ENCODE measurements at places on chromosomes 2 and 18. TPM values are rescaled to one million over a fixed set of nuclear protein-coding genes. Genes with fewer than 3 reads are reported as not detected.
A peak's percentile ranks its signal among the peaks of the same experiment; 100 is the strongest.

The ATAD2B gene
- total RNA-seq = 14.3 TPM

The CCDC141 gene
- total RNA-seq = 162 TPM

The MAB21L4 gene
- not detected for total RNA-seq

The UBE2F gene
- total RNA-seq = 61.0 TPM

The SGPP2 gene
- total RNA-seq = 1.0 TPM

The UGT1A10 gene
- not detected for total RNA-seq

The RAPGEF4 gene
- 12.6 TPM for total RNA-seq

The ABCB11 gene
- 0.03 TPM for total RNA-seq

The STK36 gene
- total RNA-seq = 9.0 TPM

The B3GNT7 gene
- total RNA-seq = 5.4 TPM

The DSEL gene
- 3.4 TPM for total RNA-seq

The SPATS2L gene
- total RNA-seq = 144 TPM

The HJURP gene
- total RNA-seq = not detected

The AOX1 gene
- 1.5 TPM for total RNA-seq

The RNF144A gene
- total RNA-seq = 11.7 TPM

The XPO1 gene
- 71.8 TPM for total RNA-seq

DNA sequence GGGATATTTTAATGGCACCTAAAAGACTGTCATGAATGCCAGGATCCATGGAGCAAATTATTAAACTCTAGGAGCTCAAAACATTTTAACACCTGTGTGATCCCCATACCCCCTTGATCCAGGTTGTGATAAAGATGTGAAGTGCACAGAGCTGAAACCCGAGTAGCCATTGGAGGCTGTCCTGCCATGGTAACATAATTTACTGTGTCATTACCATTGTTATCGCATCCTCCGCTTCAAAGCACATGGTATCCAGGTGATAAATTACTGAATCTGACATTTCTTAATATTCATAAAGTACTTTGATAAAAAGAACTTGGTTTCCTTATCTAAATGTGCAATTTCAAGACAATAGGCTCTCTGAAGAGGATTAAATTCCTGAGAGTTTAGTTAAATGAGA lies 109.3 kb downstream of the CHST9 start:
- no peak for DNase-seq

DNA sequence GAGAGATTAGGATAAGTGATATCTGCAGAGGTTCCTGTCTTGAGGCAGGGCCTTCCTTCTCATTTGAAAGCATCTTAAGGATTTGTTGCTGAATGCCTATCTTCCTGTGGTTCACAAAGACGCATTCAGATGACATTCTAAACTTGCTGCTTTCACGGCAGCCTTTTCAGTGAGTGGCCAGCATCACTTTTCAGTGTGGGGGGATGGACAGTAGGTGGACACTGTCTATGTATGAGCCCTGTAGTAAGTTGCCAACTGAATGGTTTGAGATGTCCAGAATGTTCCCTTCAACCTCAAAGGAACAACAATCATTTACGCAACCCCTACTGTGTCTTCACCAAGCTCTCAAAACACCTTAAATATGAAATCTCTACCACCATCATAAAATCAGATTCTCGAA lies 46.6 kb downstream of the SETBP1 start:
- no peak for DNase-seq

- DNase-seq = no peak
These were observed 1731.0 kb downstream of the SUCLG1 start for GRCh38 chr2:82728090-82728489.

DNA sequence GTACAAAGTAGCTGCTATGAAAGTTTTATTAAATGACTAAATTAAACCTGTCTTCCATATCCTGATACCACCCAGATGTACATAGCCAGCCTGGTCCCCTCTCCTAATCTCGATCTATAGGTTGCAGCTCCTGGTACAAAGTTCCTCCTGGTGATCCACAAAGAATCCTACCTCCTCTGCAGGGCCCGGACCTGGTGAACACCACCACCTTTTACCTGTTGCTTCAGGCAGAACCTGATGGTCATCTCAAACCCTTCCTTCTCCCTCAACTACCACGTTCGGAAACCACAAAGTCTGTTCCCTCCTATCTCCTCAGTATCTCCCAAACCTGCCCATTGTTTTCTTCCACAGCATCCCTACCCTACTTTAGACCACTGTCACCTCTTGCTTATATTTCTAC lies 15.5 kb downstream of the FOXI3 start:
- no peak for DNase-seq

DNA sequence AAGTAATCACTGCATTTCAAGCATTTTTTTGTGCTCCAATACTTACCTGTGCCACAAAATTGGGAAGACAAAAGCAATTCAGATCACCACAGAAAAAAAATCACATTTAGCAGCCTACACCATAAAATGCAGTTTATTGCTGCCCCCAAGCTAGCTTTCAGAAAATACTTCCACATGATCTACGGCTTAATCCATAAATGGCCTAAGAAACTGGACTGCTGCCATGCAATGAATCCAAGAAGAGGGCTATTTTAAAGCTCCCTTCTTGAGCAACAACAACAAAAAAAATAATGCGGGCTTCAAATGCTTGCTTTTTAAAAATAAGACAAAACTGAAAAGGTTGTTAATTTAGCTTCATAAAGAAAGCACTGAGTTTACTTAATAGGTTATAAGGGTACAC lies 272.3 kb downstream of the RAD51AP2 start:
- DNase-seq = no peak

GRCh38 chr2:148901142-148901541 lies 26.1 kb downstream of the KIF5C start:
- no peak for DNase-seq

- no peak for DNase-seq
These were observed 9.8 kb downstream of the NR4A2 start for GRCh38 chr2:156322686-156323231.

GRCh38 chr2:20080839-20081415 lies 29.5 kb upstream of the LAPTM4A start:
- peak; percentile 44 for DNase-seq

DNA sequence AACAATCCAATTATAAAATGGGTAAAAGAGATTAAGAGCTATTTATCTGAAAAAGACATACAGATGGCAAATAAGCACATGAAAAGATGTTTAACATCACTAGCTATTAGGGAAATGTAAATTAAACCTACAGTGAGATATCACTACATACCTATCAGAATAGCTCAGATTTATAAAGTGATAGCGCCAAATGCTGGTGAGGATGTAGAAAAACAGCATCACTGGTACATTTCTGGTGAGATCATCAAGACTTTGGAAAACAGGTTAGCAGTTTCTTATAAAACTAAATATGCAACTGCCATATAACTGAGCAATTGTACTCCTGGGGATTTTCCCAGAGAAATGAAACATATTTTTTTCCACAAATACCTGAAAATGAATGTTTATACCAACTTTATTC lies 100.4 kb downstream of the ACOXL start:
- DNase-seq = no peak

GRCh38 chr2:46695283-46695682 lies 215.9 kb downstream of the TMEM247 start:
- DNase-seq = no peak

- DNase-seq = no peak
These were observed 115.8 kb upstream of the ZFP36L2 start for GRCh38 chr2:43341959-43342757.

GRCh38 chr2:172103471-172104272 lies 972 bp upstream of the DLX2 start:
- peak; percentile 91 for DNase-seq

DNA sequence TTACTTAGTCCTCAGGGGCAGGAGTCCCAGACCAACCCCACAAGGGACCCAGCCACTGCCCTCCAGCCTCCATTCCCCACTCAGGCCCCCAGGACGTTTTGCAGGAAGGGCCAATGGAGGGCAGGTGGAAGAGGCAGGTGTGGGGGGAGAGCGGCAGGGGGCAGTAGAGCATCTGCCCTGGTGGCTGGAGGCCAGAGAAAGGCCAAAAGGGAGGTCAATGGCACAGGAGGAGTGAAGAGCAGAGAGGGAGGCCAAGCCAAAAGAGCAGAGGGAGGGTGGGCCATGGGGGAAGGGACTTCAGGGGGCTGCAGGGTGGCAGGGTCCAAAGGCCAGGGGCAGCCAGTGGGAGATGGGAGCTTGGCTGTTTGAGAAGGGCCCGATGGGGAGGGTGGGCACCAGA lies 17.3 kb upstream of the GPR55 start:
- DNase-seq = no peak

DNA sequence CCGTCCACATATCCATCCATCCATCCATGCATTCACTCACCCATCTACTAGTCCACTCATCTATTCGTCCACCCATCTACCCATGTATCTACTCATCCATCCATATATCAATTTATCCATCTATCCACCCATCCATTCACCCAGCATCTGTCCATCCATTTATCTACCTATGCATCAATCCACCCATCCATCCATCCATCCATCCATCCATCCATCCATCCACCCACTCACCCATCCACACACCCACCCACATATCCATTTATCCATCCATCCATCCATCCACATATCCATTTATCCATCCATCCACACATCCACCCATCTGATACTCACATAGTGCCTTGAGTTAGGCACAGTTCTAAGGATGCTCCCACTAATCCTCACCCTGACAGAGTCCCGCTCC lies 99.0 kb downstream of the MBP start:
- DNase-seq = no peak

- no peak for DNase-seq
These were observed 43.6 kb downstream of the VPS54 start for GRCh38 chr2:63975437-63976124.

DNA sequence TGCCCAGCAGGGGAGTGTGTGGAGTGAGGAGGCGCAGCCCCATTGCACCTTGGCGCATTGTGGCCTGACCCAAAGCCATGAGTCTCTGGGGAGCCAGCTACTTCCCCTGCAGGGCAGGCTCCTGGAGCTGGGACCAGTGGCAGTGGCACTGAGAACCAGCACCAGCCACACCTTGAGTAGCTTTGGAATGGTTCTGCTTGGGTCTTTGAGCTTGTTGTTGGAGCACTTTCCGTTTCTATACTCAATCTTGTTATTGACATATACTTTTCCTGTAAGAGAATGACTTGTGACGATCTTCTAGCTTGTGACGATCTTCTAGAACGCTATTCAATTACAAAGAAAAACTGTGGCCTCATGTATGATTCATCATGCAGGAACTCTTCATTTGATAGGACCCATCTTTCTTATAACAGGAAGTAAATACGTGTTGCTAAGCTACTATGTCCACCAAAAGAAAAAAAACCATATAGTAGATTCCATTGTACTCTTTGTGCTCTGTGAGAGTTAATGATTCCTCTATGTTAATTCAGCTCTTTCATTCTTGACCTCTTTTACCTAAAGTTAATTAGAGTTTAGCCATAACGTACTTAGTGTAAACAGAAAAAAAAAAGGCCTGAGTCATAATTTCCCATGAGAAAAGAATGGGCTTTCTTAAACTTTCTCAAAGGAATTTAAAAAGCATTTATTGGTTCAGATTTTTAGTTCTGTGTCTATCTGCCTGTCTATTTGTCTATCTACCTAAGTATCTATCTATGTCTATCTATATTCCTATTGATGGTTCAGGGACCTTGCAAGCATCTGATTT lies 113.1 kb downstream of the GATA6 start:
- no peak for DNase-seq

DNA sequence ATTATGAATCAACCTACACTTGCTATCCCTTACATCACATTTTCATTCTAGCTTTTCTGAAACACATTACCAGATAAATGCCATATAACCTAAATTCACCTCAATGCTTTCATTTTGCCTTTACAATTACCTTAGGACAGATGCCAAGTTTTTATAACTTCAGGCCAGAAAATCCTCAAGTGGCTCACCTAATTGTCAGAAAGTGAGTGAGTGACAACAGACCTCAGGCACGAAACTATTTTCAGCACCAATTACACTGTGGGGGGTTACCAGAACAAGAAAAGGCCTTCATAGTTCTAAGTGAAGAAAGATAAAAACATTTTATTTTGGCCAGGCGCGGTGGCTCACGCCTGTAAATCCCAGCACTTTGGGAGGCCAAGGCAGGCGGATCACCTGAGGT lies 52.3 kb upstream of the ST8SIA5 start:
- DNase-seq = no peak

DNA sequence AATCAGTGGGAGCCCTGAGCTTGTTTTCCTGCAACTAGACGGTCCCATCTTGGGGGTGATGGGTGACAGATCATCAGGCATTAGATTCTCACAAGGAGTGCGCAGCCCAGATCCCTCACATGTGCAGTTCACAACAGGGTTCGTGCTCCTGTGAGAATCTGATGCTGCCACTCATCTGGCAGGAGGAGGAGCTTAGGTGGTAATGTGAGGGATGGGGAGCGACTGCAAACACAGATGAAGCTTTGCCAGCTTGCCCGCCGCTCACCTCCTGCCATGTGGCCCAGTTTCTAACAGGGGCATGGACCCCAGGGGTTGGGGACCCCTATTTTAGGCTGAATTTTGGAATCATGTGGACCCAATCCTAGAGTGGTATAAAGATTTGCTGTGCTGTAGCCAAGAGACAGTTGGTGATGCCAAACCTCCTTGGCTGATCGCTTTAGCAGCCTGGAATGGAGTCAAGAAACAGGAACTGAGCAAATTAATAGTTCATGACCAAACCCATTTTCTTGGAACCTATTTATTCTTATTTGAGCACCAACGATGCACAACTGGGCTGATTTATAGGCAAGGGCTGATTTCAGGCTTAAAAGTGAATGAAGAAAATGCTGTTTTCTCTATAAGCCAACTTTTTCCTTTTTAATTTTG lies 25.7 kb downstream of the LPIN1 start:
- no peak for DNase-seq

GRCh38 chr2:128403814-128404708 lies 85.4 kb upstream of the HS6ST1 start:
- peak; percentile 41 for DNase-seq

DNA sequence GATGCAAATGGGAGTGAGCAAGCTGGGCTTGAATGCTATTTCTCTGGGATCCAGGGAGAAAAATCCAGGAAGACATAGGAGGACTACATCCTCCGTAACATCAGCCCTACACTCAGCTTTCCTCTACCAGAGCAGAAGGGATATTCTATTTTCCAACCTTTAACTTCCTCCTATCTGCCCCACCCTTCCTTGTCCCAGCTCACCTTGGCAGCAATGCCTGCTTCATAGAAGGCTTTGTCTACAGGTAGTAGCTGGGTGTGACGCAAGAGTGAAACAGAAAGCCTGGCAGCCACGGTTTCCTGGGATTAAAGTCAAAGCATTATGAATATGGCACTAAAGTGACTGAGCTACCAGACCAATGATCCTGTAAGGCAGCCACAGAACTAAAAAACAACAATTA lies 3.9 kb downstream of the KRTCAP3 start:
- no peak for DNase-seq

DNA sequence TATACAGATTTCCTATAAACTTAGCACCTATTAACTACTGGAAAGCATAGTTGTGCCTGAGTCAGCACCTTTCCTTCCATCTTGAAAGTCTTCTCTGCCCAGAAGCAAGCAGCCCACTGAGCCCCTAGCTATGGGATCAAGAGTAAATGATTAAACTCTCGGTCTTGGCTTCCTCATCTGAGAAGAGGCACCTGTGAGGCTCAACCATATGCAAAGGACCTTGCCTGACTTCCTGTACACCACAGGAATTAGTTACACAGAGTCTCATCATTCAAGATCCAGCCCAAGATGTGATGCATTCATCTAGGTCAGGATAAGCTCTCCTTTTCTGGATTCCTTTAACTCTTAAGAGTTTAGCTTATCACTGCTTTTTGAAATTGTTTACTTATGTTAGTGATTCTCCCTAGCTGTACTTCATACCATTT lies 96.0 kb downstream of the CDH2 start:
- no peak for DNase-seq

- DNase-seq = no peak
These were observed 103.3 kb downstream of the ALK start for GRCh38 chr2:29817801-29818680.

All from cardiac septum (tissue), 1 donor.